ENCODE measurements at places on chromosomes 6 and 20. TPM values are rescaled to one million over a fixed set of nuclear protein-coding genes. Genes with fewer than 3 reads are reported as not detected.
A peak's percentile ranks its signal among the peaks of the same experiment; 100 is the strongest.

CST4 gene
- total RNA-seq, result not detected

- no peaks in the 10 kb centered on the region for H3K27me3 ChIP-seq
- H3K36me3 ChIP-seq, result peaks cover 4% of the 10 kb centered on the region
- H3K4me3 ChIP-seq, result peak overlapping the region; percentile 77
- H3K4me1 ChIP-seq, result peaks cover 48% of the 10 kb centered on the region
These were observed 578 bp downstream of the CD93 start for GRCh38 chr20:23085436-23086055.

- H3K27ac ChIP-seq, result no peak overlapping the region
- H3K4me3 ChIP-seq, result no peak overlapping the region
- no peak for DNase-seq
- no peaks in the 10 kb centered on the region for H3K4me1 ChIP-seq
- H3K36me3 ChIP-seq, result peaks cover 3% of the 10 kb centered on the region
These were observed 50.3 kb downstream of the TRPC4AP start for GRCh38 chr20:35042268-35042667.

GRCh38 chr6:120903836-120904235, 430.4 kb downstream of the TBC1D32 start:
- DNase-seq, result no peak
- no peaks in the 10 kb centered on the region for H3K27me3 ChIP-seq
- no peaks in the 10 kb centered on the region for H3K4me1 ChIP-seq
- no peaks in the 10 kb centered on the region for H3K36me3 ChIP-seq
- H3K27ac ChIP-seq, result no peak overlapping the region

DNA sequence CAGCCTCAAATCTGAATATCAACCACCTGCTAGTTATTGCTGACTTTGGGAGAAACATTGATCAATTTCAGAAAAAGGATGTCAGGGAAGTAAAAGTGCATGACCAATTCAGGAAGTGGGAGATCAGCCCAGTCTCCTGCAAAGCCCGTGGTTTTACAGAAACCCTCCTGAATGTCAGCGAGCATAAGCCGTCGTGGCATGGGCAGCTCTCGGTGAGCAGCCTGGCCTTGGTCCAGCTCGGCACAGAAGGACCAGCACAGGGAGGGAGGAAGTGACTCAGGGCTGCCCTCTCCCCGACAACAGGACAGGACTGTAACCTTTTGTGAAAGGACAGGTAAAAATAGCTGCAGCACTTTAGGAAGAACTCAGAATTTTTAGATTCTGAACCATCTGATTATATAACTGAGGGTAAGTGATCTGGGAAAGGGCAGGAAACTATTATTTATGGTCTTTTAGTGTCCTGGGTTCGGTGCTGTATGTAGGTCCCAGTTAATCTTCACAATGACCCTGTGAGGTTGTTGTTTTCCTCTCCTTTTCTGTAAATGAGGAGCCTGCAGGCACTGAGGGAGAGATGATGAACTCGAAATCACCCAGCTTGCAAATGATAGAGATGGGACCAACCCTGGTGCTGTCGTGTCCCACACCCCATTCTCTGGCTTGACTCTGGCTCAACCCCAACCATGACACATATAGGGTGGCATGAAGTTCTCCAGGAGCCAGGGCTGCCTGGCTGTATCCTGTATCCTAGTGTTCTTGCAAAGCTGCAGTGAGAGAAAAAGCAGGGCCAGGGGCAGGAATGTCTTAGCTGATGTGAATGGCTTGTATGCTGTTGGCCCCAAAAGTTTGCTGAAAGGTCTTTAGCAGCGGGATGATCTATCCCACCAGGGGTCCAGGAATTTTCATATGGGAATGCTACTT, 37.6 kb downstream of the NRN1 start:
- DNase-seq, result no peak
- peaks cover 3% of the 10 kb centered on the region for H3K4me1 ChIP-seq
- H3K27ac ChIP-seq, result no peak overlapping the region
- no peak overlapping the region for H3K4me3 ChIP-seq
- H3K27me3 ChIP-seq, result no peaks in the 10 kb centered on the region

DNAAF9 gene
- 5.8 TPM for total RNA-seq

SLC17A2 gene
- total RNA-seq, result not detected

DNA sequence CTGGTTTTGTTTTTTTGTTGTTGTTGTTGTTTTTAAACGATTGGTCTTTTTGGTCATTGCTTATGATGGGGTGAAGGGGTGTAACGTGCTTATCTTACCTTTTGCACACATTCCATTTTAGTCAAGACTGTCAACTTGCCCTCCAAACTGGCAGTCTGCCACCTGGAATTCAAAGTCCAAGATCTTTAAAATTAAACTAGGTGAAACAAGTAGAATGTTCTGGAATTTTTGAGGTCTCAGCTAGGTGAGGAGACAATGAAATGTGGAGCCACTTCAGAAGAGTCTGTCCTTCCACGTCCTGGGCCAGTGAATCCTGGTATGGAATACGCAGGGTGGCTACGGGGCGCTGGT, 344.6 kb downstream of the ZFAND3 start:
- H3K27ac ChIP-seq, result no peak overlapping the region
- no peaks in the 10 kb centered on the region for H3K4me1 ChIP-seq
- H3K36me3 ChIP-seq, result peaks cover 4% of the 10 kb centered on the region
- DNase-seq, result no peak
- H3K4me3 ChIP-seq, result no peak overlapping the region

GRCh38 chr6:170279977-170280688, 10.7 kb downstream of the DLL1 start:
- no peaks in the 10 kb centered on the region for H3K27me3 ChIP-seq
- H3K36me3 ChIP-seq, result peaks cover 3% of the 10 kb centered on the region
- H3K4me3 ChIP-seq, result no peak overlapping the region

- no peaks in the 10 kb centered on the region for H3K27me3 ChIP-seq
- H3K36me3 ChIP-seq, result no peaks in the 10 kb centered on the region
- H3K4me3 ChIP-seq, result no peak overlapping the region
- H3K4me1 ChIP-seq, result no peaks in the 10 kb centered on the region
- H3K27ac ChIP-seq, result no peak overlapping the region
These were observed 48.1 kb upstream of the SLC17A4 start for GRCh38 chr6:25706314-25707014.

GRCh38 chr6:141552463-141552862, 580.3 kb upstream of the GJE1 start:
- no peak overlapping the region for H3K4me3 ChIP-seq
- peaks cover 3% of the 10 kb centered on the region for H3K4me1 ChIP-seq
- DNase-seq, result no peak

GRCh38 chr6:43593938-43594337, 18.0 kb downstream of the POLH start:
- H3K36me3 ChIP-seq, result peaks cover 8% of the 10 kb centered on the region
- H3K27ac ChIP-seq, result no peak overlapping the region
- no peak for DNase-seq
- H3K4me1 ChIP-seq, result no peaks in the 10 kb centered on the region
- H3K27me3 ChIP-seq, result no peaks in the 10 kb centered on the region
- H3K4me3 ChIP-seq, result no peak overlapping the region

- H3K36me3 ChIP-seq, result peaks cover 69% of the 10 kb centered on the region
- peaks cover 6% of the 10 kb centered on the region for H3K4me1 ChIP-seq
- no peak overlapping the region for H3K4me3 ChIP-seq
- H3K27ac ChIP-seq, result no peak overlapping the region
These were observed 22.4 kb upstream of the HELZ2 start for GRCh38 chr20:63596423-63596822.

TGM2 gene
- not detected for total RNA-seq

TMC2 gene
- not detected for total RNA-seq

- H3K27ac ChIP-seq, result no peak overlapping the region
- H3K27me3 ChIP-seq, result no peaks in the 10 kb centered on the region
- H3K4me3 ChIP-seq, result no peak overlapping the region
- H3K36me3 ChIP-seq, result no peaks in the 10 kb centered on the region
- no peak for DNase-seq
These were observed 258.8 kb downstream of the CDC5L start for GRCh38 chr6:44646355-44646754.

- H3K27me3 ChIP-seq, result no peaks in the 10 kb centered on the region
- peaks cover 40% of the 10 kb centered on the region for H3K4me1 ChIP-seq
- H3K36me3 ChIP-seq, result peaks cover 47% of the 10 kb centered on the region
These were observed 1.2 kb downstream of the DDX39B start for GRCh38 chr6:31540640-31541039.

DNA sequence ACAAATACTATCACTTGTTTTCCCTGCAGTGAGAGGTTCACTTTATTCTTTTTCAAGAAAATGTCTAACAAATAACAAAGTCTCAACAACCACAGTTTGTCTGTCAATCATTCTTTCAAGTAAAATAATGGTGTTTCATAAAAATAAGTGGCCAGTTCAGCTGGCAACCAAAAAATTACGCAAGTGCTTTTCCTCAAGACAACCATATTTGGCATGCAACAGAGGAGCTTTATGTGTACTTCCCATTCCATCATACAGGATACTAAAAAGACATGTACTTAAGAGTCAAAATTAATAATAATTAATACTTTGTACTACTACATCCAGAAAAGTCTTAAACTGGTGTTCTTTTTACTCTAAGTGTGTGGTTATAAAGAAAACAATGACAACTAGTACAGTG, 34.6 kb downstream of the ATG5 start:
- H3K27ac ChIP-seq, result no peak overlapping the region
- H3K36me3 ChIP-seq, result peaks cover 23% of the 10 kb centered on the region
- H3K27me3 ChIP-seq, result no peaks in the 10 kb centered on the region
- H3K4me1 ChIP-seq, result no peaks in the 10 kb centered on the region

DNA sequence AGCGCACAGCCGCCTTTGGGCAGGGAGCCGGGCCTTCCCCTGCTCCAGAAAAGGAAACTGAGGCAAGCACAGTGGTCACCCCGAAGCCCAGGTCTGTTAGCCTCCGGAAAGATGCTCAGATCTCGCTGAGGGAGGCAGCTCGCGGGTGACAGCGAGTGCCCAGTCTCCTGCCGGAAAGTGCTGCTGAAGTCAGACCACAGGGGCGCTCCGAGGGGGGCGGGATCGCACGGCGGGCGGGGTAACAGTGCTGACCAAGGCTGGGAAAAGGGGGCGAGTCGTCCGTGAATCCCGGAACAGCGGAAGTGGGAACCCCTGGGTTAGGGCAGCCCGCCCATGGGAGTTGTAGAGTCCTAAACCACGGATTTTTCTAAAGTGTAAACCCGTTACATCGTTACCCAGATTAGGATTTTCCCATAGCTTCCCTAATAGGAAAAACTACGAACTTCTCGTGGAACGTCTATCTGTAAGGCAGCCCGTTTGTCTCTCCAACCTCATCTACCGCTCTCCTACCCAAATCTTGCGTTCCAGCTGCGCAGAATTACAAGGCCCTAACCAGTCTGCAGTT, 504 bp downstream of the VPS16 start:
- peaks cover 14% of the 10 kb centered on the region for H3K36me3 ChIP-seq
- peak overlapping the region; percentile 63 for H3K4me3 ChIP-seq
- peaks cover 35% of the 10 kb centered on the region for H3K4me1 ChIP-seq
- no peak overlapping the region for H3K27ac ChIP-seq
- H3K27me3 ChIP-seq, result no peaks in the 10 kb centered on the region

GRCh38 chr6:108735310-108736001, 112.8 kb upstream of the ARMC2 start:
- no peaks in the 10 kb centered on the region for H3K36me3 ChIP-seq
- DNase-seq, result no peak
- H3K4me1 ChIP-seq, result no peaks in the 10 kb centered on the region
- H3K27ac ChIP-seq, result no peak overlapping the region
- no peaks in the 10 kb centered on the region for H3K27me3 ChIP-seq

ULBP1 gene
- total RNA-seq, result 0.23 TPM

GRCh38 chr6:135701426-135701825, 150.1 kb upstream of the PDE7B start:
- H3K4me1 ChIP-seq, result no peaks in the 10 kb centered on the region
- H3K36me3 ChIP-seq, result no peaks in the 10 kb centered on the region
- no peak overlapping the region for H3K27ac ChIP-seq
- no peaks in the 10 kb centered on the region for H3K27me3 ChIP-seq

GRCh38 chr6:73400656-73401055, 6.0 kb downstream of the DDX43 start:
- DNase-seq, result no peak
- no peaks in the 10 kb centered on the region for H3K36me3 ChIP-seq
- no peaks in the 10 kb centered on the region for H3K4me1 ChIP-seq
- H3K27ac ChIP-seq, result no peak overlapping the region

DNA sequence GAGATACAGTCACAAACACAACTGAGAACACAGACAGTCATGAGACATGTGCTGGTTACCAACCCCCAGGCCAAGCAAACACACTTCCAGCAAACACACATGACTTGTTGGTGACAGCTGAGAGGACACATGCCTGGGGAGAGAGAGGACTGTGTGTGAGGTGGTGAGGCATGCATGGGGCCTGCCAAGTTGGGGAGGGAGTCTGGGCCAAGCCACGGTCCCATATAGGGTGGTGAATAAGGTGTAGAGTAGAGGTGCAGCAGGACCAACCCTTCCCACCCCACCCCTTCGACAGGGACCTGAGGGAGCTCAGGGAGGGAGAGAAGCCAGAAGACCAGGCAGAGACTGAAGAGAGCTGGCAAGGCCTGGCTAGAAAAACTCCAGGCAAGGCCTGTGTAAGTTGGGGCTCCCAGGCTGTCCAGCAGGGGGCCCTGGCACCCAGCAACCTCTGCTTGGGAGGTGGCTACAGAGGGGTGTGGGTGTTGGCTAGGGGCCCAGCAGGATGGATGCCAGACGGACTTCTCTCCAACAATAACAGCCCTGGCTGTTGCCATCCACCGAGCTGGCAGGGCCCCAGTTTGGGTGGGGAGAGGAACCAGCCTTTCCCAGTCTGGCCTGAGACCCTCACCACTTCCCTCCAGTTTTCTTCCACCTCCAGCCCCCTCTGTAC, 2.0 kb upstream of the SLC29A1 start:
- DNase-seq, result peak; percentile 61
- no peaks in the 10 kb centered on the region for H3K36me3 ChIP-seq
- peaks cover 41% of the 10 kb centered on the region for H3K27me3 ChIP-seq
- peaks cover 40% of the 10 kb centered on the region for H3K4me1 ChIP-seq
- H3K4me3 ChIP-seq, result no peak overlapping the region

VNN1 gene
- total RNA-seq, result not detected

DNA sequence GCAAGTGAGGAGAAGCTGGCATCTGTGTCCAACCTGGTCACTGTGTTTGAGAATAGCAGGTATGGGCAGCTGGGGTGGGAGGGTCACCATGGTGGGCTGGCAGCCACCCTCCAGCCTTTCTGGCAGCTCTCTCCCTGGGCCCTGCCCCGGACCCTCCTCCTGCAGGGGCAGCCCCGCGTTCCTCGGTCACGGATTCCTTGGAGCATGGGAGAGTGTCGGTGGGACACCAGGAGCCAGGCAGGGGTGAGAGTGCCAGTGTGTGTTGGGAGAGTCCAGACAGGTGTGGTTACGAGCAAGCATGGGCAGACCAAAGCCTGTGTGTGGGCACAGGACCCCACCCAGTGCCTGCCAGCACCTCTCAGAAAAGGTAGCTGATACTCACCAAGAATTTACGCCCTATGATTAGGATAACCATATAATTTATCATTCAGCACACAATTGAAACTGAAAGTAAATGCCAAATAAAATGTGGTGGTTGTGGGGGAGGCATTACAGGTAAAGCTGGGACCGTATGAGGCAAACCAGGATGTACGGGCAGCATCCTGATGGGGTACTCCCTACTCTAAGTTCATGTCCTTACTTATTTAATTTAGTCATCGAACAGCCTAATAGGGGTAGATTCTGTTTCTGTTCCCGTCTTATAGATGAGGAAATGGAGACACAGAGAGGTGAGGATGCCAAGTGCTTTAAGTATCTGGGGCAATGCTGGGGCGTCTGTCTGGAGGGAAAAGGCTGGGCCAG, 542 bp downstream of the FGD2 start:
- H3K36me3 ChIP-seq, result no peaks in the 10 kb centered on the region
- no peak for DNase-seq
- peak overlapping the region; percentile 34 for H3K27ac ChIP-seq
- peaks cover 32% of the 10 kb centered on the region for H3K4me1 ChIP-seq

CNR1 gene
- not detected for total RNA-seq

GRCh38 chr6:163195721-163196691, 218.5 kb upstream of the QKI start:
- no peak for DNase-seq
- no peak overlapping the region for H3K27ac ChIP-seq
- no peaks in the 10 kb centered on the region for H3K27me3 ChIP-seq
